CD4-positive, alpha-beta T cell treated with Interferon gamma for 1 hour (primary cell): ENCODE measurements at places on chromosomes 6 and 20.
A peak's percentile ranks its signal among the peaks of the same experiment; 100 is the strongest.

- DNase-seq = no peak
These were observed 904.1 kb upstream of the MANEA start for GRCh38 chr6:94673251-94673650.

- DNase-seq = no peak
These were observed 1.7 kb downstream of the CNKSR3 start for GRCh38 chr6:154508573-154509375.

DNA sequence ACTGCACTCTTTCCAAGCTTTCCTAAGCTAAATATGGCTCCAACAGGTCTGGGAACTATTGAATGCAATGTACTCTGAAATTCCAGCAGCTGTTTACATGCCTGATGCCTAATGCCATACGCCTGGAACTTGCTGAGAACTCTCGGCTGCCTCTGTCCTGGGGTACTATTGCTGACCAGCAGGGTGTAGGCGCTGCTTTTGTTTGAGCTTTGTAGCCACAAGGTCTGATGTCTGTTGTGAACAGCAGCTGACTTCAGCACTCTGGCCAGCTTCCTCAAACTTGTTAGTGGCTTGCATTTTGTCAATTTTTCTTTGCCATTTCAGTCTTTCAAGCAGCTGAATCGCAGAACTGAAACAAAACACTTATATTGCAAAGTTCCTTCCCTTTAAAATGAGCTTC, 26.7 kb downstream of the SAYSD1 start:
- no peak for DNase-seq

DNA sequence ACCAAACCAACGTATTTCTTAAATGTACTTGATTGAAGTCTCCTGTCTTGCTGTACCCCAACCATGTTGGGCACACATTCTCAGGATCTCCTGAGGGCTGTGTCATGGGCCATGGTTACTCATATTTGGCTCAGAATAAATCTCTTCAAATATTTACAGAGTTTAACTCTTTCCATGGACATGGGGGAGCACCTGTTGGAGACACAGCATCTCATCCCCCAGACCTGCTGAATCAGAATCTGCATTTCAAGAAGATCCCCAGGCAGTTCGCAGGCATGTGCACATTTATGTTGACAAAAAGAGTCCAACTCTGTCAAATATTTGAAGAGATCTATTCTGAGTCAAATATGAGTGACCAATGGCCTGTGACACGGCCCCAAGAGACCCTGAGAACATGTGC, 24.5 kb downstream of the PIGT start:
- no peak for DNase-seq

DNA sequence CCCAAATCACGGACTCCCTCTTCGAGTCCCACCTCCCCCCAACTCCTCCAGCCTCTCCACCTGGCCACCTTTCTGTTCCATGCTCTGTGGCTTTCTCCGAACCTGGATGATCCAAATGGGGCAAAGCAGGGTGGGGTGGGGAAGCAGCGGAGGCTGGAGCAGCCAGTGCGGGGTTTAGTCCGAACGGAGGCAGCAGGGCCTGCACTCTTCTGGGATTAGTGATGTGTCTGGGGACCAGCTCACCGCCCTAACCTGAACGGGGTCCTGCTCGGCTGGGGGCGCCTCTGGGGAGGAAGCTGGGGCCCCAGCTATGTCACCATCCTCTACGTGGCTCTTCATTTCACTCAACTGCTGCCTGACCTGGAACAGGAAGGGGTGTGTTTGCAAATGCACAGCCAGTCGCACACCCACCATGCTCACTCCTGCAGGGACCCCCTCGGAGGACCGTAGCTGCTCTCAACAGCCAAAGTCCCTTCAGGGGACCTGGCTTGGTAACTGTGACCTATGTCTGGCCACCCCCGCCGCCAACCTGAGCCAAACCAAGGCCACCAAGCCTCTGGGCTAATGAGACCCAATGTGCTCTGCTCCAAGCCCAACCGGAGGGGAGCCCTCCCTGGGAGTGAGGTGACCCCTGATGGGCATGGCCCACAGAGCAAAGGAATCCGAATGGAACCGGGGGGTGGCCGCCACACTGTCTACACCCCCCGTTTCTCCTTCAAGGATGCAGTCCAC, 46.8 kb downstream of the DSTN start:
- no peak for DNase-seq

DNA sequence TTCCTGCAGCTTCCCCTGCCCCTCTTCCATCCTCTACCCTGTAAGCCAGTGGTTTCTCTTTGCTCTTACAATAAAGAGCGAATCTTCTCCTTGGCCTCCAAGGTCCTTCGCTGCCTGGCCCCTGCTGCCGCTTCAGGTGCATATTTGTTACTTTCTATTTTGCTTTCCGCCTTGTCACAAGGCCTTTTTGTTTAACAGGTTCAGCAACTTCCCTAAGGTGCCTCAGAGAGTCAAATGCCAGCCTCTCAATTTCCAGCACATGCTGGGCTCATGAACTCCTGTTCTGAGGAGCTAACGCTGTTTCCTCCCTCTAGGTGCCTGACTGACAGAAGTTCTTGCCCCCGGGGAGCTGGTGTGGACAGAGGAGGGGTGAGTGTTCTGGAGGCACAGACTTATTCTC, 42.4 kb upstream of the EPB41L1 start:
- no peak for DNase-seq

DNA sequence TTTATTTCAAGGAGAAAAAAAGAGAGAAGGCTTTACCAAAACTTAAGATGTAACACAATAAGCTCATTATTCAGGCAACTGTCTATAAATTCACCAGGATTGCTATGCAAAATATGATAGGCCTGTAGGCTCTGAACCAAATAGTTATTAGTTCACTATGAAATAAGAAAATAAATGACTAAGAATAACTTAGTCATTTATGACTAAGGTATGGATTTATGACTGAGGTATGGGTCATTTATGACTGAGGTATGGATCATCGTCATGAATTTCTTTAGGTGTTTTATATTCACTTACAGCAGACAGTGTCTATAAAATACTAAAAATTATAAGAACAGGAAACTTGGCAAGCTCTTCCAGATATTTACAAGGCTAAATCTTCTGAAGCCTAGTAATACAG, 52.1 kb upstream of the SNX9 start:
- DNase-seq = no peak

GRCh38 chr20:20360464-20360863, 7.4 kb upstream of the INSM1 start:
- DNase-seq = peak; percentile 15
